ENCODE measurements at places on chromosomes 12 and 14.

DNA sequence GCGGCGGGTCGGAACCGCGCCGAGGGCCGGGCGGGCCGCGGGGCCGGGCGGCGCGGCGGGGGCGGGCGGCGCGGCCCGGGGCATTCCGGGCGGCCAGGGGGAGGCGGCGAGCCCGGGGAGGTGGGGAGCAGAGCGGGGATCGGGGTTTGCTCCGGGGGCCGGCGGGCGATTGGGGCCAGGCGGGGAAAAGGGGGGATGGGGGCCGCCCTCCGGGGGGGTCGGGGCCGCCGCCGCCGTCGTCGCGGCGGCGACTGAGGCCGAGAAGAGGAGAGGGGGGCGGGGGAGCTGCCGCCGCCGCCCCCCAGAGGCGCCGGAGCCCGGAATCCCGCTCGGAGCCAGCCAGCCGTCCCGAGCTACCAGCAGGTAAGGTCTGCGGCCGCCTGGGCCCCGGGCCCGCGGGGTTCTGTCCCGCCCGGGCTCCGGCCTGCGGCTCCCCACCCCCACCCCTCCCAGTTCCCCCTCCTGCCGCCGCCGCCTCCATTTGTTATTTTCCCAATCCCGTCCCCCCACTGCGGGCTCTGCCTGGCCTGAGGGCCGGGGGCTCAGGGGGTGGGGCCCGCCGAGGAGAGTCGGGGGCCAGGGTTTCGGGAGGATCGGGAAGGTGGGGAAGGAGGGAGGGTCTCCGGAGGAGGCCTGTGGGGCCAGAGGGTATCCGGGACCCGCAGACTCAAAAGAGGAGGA lies 403 bp downstream of the ATN1 start:
- peak; percentile 56 for DNase-seq

GRCh38 chr12:103858953-103859601 lies 18.0 kb upstream of the NT5DC3 start:
- DNase-seq, result no peak

- no peak for DNase-seq
These were observed 766.2 kb downstream of the FLRT2 start for GRCh38 chr14:86296173-86296572.

DNA sequence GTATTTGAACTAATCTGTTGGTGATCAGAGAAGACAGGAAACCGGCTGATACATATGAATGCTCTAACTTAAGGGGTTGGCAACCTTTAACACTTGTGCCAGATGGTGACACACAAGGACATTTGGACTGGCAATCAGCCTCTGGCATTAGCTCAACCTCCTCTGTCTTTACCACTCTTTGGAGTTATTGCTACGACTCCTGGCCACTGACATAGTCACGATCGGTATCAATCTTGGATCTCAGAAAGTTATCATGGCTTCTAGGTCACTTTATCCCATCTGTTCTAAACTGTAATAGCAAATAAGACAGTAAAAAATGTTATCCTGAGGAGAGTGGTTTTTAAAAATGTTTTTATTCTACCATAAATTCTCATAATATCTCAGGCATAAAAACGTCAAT lies 575.2 kb upstream of the MDGA2 start:
- no peak for DNase-seq

- DNase-seq, result peak; percentile 38
These were observed 1.6 kb downstream of the SIX4 start for GRCh38 chr14:60722357-60723115.

GRCh38 chr14:55537782-55538181 lies 42.2 kb upstream of the KTN1 start:
- DNase-seq, result no peak

DNA sequence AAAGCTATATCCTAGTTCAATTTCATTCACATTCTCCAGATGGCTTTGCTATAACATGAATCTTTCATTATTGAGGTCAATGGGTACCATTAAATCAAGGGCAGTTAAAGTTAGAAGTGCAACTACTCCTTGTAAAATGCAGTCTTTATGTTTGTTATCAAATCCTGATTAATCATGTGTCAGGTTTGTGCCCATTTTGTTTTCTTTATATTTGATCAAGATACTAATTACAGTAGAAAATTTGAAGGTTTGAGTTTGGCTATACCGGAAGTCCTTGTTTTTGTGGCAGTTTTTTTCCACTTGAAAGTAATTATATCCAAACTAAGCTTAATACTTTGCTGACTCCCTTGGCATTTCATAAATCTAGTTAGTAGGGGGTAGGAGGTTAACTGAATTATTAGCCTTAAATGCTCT lies 513.0 kb downstream of the DIO2 start:
- no peak for DNase-seq

DNA sequence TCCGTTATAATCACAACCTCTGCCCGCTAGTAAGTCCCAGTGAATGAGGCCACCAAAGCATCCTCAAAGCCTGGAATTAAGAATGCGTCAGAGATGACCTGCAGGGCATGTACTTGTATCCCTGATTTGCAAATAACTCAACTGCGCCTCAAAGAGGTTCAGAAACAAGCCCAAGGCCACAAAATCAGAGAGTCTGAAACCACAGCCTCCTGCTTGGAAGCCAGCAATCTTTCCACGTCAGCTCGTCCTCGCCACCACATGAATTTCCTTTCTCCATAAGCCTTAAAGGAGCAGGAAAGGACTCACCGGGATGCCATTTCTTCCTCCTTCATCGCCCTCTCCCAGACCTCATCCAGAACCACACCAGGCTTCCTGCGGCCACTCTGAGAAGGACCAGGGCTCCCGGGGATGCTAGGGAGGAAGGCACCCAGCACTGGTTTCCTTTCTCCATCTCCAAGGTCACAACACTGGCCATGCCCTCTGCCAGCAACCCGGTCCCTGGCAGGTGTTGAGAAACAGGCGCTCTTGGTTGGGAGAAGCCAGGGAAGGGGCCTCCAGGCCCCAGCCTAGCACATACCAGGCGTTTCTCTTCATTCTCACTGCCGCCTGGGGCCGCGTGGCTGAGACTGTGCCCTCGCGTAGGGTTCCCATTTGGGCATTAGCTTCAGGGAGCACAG lies 191.2 kb upstream of the DIO3 start:
- no peak for DNase-seq

DNA sequence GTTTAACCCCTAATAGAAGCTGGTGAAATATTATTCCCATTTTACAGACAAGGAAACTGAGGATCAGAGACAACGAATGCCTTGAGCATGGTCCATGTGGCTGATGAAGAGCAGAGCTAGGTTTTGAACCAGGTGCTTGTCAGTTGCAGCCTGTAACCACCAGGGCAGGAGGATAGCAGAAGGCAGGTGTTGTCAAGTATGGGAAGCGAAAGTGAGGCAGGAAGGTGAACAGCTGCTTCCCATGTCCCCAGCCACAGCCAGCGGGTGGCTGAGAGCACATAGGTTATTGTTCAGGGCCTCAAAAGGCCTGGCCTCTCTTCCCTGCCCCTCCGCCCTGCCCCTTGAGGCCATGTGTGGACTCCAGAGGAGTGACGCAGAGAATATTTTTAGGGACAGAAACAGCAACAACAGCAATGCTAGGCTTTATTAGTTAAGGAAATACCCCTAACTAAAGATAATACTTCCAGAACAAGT lies 39.6 kb downstream of the IQSEC3 start:
- DNase-seq, result peak; percentile 65

DNA sequence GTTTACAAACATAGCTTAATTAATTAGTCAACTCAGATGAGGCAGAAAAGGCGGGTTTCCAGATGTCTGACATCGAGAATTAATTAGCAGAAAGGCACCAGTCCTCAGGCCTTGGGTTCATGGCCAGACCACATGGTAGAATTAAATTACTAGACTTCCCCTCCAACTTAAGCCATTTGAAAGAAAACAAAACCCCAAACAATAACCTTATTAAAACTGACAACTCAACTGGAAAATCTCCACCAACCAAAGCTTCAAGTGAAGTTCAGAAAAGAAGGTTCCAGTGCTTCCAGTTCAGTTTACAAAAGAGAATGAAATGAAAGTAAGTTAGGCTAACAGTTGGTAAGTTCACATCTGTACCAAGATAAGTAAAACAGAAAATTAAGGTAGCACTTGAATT lies 349.5 kb downstream of the GRIN2B start:
- no peak for DNase-seq

DNA sequence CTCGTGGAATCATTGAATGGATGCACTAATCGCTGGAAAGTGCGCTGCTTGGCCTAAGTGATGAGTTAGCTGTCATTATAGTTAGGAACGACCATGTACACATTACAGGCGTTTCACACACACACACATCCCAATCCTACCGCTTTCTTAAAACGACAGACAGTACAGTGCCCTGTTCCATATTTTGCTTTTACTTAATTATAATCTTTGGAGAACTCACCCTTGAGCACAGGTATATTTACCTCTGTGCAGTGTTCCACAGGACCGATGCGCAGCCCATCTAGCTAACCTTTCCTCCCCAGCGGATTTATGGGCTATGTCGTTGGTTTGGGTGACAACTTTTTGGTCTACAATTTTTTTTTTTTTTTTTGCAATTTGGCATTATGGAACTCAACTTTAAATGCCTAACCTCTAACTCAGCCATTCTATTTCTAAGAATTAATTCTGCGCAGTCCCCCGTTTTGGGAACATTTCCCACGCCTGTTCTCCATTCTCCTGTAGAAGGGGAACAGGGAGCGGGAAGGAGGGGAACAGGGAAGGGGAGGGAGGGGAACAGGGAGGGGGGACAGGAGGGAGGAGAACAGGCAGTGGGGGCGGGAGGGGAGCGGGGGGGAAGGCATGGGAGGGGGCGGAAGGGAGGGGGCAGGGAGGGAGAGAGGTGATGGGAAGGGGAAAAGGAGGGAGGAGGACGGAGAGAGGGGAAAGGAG lies 663 bp upstream of the ULK1 start:
- DNase-seq, result no peak

- no peak for DNase-seq
These were observed 16.0 kb downstream of the CERS5 start for GRCh38 chr12:50151047-50151687.

GRCh38 chr12:121996050-121996944 lies 25.4 kb upstream of the BCL7A start:
- DNase-seq, result no peak

DNA sequence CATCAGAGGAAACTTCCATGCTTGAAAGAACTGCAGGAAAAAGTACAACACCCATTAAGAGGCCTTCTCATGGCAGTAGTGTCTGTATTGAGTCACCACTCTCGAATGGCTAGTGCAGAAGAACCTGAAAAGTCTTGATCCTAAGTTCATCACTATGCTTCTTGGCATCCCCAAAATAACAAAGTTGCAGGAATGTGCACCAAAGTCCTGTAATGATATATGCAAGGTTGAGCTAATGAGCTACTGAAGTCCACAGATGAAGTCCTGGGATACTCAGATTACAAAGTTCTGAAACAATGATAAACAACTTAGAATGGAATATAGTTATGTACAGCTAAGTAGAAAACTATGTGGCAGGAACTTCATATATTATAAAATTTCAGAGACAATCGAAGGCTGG lies 545.4 kb downstream of the FOXG1 start:
- no peak for DNase-seq

- DNase-seq, result no peak
These were observed 126.1 kb upstream of the PRMT8 start for GRCh38 chr12:3364661-3365462.

All from GM12892 (cell line).